Right hindlimb (tissue), 1 donor: ENCODE measurements at places on chromosomes 5 and 9.

DNA sequence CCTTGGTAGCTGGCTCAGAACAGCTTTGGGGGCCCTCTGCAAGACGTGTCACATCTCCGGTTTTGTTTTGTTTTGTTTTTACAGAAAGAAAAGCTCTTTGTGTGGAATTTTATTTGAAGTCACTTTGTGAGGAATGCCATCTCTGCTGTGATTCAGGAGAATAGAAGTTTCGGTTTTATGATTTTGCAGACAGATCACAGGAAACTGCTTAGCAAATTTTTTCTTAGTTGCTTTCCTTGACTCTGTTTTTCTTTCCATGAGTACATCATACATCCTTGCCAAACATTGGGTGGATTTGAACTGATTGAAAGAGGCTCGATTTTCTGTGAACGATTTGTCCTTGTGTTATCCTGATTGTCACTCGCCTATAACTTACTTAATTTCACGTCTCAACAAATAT is 5.1 kb downstream of the SEMA5A start:
- no peak for DNase-seq

DNA sequence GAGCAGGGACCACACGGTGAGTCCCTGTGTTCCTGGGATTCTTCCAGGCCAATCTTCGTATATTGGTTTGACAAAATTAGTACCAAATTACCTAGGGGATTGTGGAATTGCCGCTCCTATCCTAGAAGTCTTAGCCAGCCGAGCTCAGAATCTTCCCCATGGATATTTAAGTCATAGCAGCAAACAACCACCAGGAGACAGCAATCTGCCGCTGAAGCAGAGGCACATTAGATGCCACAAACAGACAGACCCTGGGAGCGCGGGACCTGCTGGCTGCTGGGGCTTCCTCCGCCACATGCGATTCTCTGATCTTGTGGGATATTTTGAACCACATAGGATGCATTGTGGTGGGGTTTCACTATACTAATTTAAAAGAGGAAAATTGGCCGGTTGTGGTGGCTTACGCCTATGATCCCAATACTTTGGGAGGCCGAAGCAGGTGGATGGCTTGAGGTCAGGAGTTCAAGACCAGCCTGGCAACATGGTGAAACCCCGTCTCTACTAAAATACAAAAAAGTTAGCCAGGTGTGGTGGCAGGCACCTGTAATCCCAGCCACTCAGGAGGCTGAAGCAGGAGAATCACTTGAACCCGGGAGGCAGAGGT is 31.7 kb upstream of the ZBTB43 start:
- no peak for DNase-seq

GRCh38 chr5:67257077-67257476 is 60.5 kb upstream of the CD180 start:
- DNase-seq, result no peak

GRCh38 chr9:2526071-2526828 is 95.3 kb upstream of the VLDLR start:
- no peak for DNase-seq

DNA sequence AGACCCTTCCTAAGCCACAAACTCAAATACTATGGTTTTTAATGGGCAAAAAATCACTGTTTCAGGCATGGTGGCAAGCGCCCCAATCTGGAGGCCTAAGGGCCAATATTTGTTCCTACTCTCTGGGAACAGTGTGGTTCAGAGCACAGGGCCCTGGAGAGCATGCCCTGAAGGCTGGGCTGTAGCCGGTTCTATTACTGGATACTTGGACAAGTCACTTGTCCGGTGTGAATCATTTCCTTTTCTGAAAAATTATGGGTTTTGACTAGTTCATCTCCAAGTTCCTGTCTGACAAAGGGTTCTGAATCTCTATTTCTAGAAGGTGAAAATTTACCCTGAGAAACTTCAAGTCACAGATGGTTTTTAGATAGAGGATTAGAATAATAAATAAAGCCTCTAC is 75.0 kb downstream of the OTULIN start:
- DNase-seq, result no peak

GRCh38 chr9:89881431-89881830 is 276.6 kb downstream of the GADD45G start:
- DNase-seq, result no peak

- DNase-seq, result no peak
Observed at GRCh38 chr9:114157516-114158176, 2.3 kb downstream of the COL27A1 start.

GRCh38 chr5:107436201-107436600 is 234.5 kb downstream of the EFNA5 start:
- DNase-seq, result no peak

DNA sequence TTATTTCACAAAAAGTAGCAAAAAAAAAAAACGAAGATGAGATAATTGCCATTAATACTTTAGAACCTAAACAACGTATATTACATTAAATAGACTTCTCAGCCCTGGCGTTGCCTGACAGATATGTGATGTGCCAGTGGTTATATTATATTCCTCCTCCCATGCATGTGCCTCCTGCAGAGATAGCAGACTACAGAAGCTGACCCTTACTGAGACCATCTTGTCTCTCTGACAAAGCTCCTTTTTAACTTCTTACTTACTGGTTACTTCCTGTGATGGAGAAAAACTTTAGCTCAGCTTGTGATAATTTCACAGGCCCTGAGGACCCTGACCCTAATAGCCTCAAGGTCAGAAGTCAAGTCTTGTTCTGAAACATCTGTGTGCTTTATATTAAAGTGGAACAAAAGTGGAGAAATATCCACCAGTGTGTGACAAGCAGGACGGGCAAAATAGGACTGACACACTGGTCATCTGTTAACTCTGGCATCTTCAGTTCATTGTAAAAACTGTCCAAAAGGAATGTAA is 80.6 kb upstream of the POU5F2 start:
- DNase-seq, result no peak

GRCh38 chr9:17246770-17247169 is 111.9 kb downstream of the CNTLN start:
- no peak for DNase-seq

DNA sequence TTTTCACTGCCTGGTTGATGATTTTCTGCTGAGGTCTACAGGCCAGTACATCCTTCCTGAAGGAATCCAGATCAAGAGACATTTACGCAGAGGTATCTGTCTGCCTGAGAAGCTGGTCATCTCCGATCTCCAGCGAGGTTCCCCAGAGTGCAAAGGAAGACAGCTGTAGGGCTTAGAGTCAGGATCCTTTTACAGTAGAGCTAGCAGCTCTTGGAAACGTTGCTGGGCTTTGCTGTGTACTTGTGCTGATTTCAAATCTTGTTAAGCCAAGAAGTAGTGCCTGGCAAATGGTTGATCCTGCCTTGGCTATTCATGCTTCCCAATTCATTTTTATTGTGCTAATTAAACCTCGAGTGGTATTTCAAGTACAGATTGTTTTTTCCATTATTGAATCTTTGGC is 48.9 kb downstream of the NTRK2 start:
- DNase-seq, result peak; percentile 49

GRCh38 chr5:168653626-168654025 is 74.5 kb upstream of the PANK3 start:
- DNase-seq, result no peak

- peak; percentile 33 for DNase-seq
Observed at GRCh38 chr5:158398360-158399201, 539.6 kb upstream of the CLINT1 start.

DNA sequence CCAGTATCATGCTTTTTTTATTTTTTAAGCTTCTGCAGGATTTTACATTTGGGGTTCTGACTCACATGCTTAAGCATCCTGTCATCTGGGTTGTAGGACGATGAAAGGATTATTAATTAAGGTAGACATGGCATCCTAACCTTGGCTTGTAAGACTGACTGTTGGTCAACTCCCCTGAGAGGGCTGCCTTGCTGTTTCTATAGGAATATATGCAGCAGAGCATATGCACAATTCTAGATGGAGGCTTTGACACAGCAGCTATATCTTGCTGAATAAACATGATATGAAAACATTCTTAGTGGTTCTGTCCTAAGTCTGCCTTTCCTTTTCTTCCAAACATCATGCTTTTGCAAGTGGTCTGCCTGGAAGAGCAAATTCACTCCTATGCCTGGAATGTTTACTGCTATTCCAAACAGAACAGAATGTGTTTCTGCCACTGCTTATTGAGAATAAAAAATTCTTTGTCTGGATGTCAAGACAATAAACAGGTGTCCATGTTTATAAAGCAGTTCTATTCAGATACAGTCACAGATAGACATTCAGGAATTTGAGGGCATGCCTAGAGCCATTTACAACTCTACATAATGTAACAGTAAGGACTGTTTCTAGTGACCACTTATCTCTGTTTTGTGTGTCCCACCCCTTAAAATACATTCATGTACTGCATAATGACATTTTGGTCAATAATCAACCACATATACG is 166.2 kb upstream of the PPP2R2B start:
- no peak for DNase-seq

DNA sequence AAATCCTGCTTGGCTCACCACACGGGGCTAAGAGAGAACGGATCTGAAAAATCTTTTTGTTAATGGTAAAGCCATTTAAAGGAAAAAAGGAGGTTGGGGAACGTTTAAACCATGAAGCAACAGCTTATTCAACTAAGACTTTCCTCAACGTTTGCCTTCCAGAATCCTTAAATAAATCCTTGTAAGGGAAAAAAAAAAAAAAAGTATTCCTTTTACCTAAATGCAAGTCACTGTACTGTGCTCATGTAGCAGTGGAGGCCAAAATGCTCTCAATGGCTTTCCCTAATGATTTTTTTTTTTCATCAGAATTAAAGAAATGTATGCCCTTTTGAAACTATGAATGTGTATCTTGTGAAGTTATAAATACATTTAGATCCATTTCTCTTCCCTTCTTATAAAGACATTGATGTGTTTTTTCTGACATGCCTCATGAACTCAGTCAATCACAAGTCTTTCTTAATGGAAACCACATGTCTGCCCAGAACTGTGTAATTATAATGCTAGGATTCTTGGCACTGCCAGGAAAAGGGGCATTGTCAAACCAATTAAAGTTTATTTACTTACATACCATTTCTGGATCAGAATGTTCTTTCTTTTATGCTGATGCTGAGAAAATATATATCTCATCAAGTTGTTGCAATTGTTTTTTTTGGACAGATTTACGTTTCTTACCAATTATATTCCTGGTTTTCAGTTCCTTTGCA is 107.5 kb downstream of the EBF1 start:
- no peak for DNase-seq

GRCh38 chr9:81227507-81228245 is 461.7 kb downstream of the TLE1 start:
- no peak for DNase-seq

DNA sequence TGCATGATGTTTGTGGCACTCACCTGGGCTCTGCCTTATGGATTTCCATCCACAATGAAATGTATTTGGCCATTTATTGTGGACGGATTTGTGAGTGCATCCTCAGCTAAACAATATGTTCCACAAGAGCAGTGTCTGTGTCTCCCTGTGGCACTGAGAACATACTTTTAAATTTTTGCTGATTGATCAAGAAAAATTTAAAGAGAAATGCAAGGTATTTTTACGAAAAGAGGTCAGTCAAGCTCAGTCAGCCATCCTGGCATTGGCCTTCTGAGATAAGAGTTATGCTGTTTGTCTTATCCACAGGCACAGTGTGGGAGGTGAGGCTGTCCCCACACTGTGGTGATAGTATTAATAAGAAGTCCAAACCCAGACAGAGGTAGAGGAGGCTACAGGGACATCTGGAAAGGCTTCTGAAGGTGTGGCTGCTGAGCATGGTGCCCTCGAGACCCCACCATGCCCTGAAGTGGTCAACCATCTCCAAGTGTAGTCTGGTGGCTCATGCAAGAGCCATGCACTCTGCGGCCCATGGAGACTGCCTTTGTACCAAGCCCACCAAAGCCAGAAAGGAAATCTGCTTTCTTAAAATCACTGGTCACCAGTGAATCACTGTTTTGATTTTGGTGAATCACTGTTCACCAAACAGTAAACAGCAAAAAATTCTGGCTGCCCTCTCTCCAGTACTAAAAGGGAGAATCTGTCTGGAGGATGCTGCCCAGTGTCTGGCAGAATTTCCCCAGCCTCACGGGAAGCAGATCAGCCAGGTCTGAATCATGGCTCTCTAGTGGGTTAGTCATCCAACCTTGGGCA is 28.8 kb downstream of the SPOCK1 start:
- DNase-seq, result no peak

GRCh38 chr9:73026375-73026774 is 73.5 kb upstream of the ALDH1A1 start:
- DNase-seq, result no peak

- DNase-seq, result no peak
Observed at GRCh38 chr5:149257889-149258705, 13.6 kb upstream of the AFAP1L1 start.

DNA sequence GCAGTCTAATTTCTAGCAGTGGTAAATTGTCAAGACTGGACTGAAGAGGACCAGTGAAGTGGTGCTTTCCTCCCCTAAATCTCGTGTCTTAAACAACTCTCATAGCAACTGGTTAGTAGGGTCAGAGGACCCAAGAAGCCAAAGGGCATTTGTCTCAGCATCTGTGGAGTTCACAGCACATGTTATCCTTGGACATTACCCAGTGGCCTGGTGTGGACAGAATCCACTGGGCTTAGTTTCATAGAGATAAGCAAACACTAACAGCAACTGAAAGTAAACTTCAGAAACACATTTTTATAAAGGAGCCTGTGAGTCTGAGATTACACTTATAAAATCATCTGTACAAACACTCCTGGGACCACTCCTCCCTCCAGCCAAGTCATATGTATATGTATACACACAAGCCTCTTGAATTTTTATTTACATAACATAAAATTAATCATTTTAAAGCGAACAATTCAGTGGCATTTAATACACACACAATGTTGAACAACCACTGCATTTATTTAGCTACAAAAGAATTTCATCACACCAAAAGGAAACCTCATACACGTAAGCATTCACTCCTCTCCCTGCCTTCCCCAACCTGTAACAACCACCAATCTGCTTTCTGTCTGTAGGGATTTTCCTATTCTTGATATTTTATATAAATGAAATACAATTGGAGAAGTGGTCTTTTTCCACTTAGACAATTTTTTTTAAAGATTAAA is 457.8 kb downstream of the RASEF start:
- peak; percentile 17 for DNase-seq

- DNase-seq, result no peak
Observed at GRCh38 chr5:42483472-42484154, 60.4 kb downstream of the GHR start.

GRCh38 chr9:38213631-38214299 is 144.7 kb upstream of the SHB start:
- DNase-seq, result no peak

GRCh38 chr9:87076825-87077224 is 129.5 kb upstream of the GAS1 start:
- DNase-seq, result no peak

GRCh38 chr9:137689745-137690529 is 71.1 kb downstream of the EHMT1 start:
- DNase-seq, result no peak

GRCh38 chr9:136734837-136735496 is 7.8 kb downstream of the LCN10 start:
- no peak for DNase-seq

- no peak for DNase-seq
Observed at GRCh38 chr9:12930906-12931305, 156.1 kb downstream of the LURAP1L start.

GRCh38 chr5:73693573-73694061 is 67.6 kb downstream of the ARHGEF28 start:
- no peak for DNase-seq

- peak; percentile 30 for DNase-seq
Observed at GRCh38 chr9:26975728-26976707, 19.8 kb downstream of the IFT74 start.
